ENCODE measurements at places on chromosomes 11 and 22.

DNA sequence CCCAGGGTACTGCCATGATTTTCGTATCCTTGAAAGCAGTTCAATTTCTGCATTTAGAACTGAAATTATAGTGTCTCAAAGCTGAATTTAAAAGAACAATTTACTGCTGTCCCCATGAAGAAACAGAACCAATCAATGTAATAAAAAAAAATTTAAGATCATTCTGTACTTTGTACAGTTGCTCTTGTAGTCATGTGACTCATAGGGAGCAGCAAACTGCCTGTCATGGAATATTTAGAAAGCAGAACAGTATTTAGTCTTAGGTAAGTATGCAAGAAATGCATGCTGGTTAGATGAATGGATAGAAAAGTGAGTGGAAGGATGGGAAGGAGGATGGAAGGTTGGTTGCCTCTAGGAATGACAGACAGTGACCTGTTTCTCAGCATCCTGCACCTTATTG, 450.9 kb downstream of the RAB38 start:
- no peak for DNase-seq

- DNase-seq: no peak
Measured at GRCh38 chr22:26985931-26986782, 328.8 kb downstream of the MIAT start.

- DNase-seq: no peak
Measured at GRCh38 chr11:61293867-61294716, 1.0 kb downstream of the VWCE start.

GRCh38 chr11:116690611-116691010, 82.2 kb downstream of the BUD13 start:
- no peak for DNase-seq

DNA sequence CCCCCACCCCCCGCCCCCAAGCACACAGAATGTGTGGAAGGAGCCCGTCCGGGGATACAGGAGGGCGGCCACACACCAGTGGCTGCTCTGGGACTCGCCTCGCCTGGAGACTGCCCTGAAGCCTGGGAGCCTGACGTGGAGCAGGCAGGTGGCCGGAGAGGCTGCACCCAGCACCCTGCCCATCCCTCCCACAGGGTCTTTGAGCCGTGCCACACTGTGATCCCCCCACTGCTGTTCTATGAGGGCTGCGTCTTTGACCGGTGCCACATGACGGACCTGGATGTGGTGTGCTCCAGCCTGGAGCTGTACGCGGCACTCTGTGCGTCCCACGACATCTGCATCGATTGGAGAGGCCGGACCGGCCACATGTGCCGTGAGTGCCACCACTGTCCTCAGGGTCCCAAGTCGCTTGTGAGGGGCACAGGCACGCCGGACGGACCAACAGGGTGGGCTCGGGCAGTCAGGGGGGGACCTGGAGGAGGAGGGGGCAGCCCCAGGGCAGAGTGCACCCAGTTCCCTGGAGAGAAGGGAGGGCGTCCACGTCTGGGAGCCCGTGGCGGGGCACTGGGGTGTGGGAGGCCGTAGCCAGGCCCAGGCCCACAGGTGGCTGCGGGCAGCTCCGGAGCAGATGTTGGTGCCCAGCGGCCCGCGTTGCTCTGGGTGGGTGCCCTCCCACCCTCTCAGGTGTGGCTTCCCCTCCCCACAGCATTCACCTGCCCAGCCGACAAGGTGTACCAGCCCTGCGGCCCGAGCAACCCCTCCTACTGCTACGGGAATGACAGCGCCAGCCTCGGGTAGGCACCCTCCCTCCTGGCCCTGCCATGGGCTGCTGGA, 27.0 kb upstream of the MUC5B start:
- no peak for DNase-seq

DNA sequence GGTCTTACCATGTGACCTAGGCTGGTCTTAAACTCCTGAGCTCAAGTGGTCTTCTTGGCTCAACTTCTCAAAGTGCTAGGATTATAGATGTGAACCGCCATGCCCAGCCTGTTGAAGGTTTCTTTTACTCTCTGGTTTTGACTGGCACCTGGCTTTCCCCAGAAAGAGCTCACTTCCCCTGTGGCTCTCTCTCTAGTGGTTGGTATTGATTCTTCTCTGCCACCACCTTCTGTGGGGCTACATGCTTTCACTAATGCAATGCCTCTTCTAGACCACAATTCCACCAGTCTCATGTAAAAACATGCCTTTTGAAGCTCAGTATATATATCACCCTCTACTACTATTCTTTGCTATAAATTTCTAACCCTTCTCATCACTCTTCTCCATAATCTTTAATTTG, 67.2 kb downstream of the CCDC83 start:
- DNase-seq: no peak

DNA sequence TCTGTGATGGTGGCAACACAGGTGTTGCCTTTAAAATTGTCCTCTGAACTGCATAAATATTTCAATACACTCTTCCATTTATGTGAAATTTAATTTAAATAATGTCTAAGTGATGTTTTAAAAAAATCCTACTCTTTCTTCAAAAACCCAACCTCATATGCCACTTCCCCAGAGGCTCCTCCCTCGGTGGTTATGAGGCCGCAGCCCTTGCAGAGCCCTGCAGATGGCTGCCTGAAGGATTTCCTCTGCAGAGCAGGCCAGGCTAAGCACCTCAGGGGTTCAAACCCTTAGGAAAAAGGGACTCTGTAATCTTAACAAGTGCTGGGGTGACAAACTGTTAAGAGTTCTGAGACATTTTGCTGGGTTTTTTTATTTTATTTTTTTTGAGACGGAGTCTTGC, 25.2 kb downstream of the MORC2 start:
- no peak for DNase-seq

- no peak for DNase-seq
Measured at GRCh38 chr22:31199187-31199586, 12.9 kb upstream of the LIMK2 start.

DNA sequence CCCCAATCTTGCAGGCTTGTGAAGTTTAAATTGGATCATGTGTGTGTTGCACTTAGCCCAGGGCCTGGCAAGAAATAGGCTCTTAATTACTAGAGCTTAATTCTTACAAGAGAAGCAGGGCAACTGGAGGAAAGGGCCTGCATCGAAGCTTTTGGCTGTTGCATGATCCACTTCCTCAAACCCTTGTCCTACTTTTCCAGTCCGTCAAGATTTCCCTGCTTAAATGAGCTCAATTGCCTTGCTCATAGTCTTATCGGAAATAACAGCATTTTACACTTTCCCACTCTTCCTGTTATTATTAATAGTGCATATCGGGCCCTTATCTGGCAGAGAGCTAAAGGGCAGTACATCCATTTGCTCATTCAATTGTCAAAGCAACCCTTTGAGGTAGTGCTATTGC, 18.1 kb downstream of the DTX4 start:
- DNase-seq: no peak

DNA sequence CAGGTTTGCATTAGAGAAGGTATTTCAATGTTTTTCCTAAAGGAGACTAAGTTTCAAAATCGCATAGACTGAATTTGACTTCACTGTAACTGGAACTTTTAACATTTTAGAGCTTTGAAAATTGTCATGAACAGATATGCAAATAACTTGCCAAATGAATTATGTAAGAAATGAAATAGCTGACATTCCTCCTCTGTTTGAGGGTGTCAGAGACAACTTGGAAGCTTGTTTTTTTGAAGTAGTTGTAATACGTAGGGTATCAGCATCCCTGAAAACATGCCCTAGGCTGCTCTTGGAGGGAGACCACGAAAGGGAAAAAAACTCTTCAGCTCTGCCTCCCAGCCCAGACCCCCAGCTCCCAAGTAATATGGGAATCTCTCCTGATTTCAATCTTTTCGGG, 41.3 kb upstream of the CCDC179 start:
- no peak for DNase-seq
